Stimulated activated CD4-positive, alpha-beta T cell treated with anti-CD3 and anti-CD28 coated beads, Interleukin-1b, Interleukin-23, amount 100 ng/mL, for 1 hour (primary cell): ENCODE measurements at places on chromosomes 13 and 19.

- DNase-seq: no peak
Observed at GRCh38 chr13:112928972-112929782, 39.8 kb upstream of the MCF2L start.

GRCh38 chr19:5627395-5627904 is 4.6 kb downstream of the SAFB start:
- DNase-seq: no peak

DNA sequence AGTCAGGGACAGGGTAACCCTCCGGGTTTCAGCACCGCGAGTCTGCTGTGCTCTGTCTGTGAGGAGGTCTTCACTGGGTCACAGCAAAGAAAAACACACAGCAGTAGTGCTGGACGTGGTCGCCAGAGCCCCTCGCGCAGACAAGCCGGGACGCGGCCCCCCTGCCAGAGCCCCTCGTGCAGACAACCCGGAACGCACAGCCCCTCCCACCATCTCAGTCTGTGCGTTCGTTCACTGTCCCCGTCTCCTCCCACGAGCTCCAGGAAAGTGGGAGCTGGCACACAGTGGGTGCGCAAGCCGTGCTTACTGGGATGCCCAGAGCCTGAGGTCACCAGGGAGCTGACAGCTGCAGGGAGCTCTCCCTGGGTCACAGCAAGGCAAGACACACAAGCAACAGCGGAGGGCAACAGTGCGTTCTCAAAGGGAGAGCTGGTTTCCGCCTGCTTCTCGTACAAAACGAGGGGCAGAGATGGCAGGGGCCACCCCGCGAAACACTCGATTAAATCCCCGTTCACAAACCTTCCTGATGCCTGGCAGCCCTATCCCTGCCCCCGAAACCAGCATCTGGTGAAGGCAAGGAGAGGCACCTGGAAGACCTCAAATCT is 3.2 kb upstream of the PLPP2 start:
- DNase-seq: no peak

DNA sequence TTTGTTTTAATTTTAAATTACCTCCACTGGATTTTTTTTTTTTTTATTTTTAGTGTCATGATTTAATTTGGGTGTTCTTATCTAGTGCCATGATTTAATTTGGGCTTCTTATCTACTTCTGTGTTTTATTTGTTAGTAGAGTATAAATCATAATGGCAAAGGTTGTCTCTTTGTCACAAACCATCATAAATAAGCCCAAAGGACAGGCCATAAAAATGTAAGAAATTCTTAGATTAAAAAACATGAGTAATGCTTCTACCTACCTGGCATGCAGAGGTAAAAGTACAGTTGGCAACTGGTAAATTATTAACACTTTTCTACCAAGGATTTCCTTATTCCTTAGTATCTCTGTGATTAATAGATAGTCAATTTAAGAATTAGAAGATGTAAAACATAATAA is 55.2 kb downstream of the ERCC5 start:
- DNase-seq: no peak

- DNase-seq: no peak
Observed at GRCh38 chr19:19938449-19938848, 37.7 kb downstream of the ZNF93 start.

DNA sequence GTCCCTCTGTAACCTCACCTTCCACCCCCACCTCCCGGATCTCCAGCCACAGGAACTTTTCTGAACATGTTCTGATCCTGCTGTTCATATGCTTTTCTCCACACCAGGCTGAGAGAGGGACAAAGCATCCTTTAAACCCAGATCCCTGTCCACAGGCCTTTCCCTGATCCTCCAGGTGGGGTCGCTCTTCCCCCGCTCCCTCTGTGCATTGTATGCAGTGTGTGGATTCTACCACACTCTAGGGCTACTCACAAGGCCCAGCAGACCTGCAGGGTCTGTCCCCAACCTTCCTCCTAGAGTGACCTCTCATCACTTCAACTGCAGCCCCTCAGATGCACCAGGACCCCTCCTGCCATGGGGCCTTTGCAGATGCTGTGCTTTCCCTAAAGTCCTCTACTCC is 1200.6 kb downstream of the UQCRFS1 start:
- DNase-seq: no peak

- no peak for DNase-seq
Observed at GRCh38 chr13:68160466-68160865, 930.3 kb upstream of the PCDH9 start.

- no peak for DNase-seq
Observed at GRCh38 chr19:45200568-45200967, 22.0 kb downstream of the BLOC1S3 start.

DNA sequence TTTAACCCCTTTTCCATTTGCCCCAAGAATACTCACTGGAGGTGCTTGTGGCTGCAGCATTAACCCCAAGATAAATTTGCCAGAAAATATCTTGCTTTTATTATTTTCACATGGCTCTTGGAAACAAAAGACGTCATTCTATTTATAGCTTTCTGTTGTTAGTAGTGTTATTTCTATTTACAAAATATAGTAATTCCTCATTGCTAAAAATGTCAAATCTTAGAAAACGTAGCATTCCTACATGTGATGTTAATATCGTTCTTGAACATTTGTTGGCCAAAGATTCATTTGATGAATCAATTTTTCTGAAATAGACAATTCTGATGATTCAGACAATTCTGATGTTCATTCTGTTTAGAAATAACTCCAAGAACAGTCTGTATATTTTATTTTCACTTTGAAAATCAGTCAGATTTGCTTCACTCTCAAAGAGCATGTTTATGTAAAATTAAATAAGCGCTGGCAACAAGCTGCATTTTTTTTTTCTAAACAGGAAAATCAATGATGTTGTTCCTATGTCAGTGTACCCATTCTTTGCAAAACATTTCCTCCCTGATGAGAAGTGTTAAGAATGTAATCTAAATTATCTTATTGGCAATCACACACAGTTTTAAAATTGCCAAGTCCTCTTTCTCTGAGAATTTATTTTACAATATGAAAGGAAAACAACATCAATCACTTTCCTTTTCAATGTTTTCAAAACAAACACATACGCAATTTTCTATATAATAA is 334.0 kb downstream of the KCTD12 start:
- no peak for DNase-seq

- DNase-seq: no peak
Observed at GRCh38 chr13:73286942-73287620, 228.3 kb downstream of the KLF5 start.

DNA sequence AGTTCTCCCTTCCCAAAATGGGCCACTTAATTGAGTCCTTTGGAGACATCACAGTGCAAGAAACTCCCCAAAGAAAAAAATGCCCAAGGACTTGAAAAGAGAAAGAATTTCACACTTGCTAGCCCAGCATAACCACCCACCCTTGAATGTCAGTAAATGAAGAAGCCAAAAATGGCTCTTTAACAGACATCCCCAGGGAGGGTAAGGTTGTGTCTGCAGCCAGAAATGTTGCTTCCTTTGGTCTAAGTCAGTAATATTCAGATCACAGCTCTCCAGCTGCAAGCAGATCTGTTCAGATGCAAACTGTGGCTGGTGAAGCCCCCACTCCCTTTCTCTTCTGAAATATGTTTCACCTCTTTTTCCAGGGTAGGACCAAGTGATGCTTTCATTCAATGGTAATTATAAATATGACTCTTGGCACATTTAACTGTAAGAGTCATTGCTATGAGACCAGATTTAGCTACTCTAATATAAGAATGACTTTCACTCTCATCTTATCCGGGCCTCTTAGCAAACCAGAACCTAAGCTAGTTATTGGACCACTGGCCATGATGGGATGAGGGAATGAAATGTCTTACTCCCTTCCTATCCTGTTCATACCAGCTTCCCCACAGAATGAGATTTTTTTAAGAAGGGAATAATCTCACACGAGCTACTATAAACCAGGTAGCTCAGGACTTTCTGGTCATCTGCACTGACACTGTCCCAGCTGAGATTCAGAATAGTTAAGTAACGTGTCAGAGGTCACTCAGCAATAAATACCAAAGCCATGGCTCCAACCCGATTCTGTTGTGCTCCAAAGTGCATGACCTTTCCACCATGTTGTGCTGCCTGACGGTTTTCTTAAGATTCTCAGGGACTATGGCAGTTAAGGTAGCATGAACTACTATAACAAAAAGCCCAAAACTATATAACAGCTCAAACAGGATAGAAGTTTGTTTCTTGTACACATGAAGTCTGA is 234.1 kb downstream of the FOXO1 start:
- no peak for DNase-seq

DNA sequence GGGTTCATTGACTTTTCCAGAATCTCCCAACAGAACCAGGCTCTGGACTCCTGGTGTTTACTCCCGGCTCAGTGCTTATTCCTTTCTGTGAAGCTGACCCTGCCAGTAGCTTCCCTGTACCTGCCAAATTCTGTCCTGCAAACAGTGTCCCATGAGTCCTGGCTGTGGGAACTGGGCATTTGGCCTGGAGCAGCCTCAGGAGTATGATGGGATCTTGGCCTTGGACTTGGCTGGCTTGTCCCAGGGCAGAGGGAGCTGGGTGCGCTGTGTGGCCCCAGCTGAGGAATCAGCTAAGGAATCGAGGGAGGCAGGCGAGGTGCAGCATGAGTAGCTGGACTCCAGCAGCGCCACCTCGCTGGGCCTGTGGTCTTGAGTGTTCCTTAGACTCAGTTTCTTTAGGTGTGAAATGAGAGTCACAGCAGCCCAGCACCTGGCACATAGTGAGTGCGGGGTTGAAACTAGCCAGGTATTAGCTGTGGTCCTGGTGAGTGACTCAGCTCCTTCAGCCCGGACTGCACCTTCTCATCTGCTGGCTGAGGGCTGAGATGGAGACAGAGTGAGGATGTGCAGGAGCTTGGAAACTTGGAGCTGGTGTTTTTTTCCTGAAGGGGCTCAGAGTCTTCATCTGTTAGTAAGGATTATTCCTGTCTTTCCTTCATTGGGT is 10.4 kb downstream of the CLASRP start:
- DNase-seq: no peak

DNA sequence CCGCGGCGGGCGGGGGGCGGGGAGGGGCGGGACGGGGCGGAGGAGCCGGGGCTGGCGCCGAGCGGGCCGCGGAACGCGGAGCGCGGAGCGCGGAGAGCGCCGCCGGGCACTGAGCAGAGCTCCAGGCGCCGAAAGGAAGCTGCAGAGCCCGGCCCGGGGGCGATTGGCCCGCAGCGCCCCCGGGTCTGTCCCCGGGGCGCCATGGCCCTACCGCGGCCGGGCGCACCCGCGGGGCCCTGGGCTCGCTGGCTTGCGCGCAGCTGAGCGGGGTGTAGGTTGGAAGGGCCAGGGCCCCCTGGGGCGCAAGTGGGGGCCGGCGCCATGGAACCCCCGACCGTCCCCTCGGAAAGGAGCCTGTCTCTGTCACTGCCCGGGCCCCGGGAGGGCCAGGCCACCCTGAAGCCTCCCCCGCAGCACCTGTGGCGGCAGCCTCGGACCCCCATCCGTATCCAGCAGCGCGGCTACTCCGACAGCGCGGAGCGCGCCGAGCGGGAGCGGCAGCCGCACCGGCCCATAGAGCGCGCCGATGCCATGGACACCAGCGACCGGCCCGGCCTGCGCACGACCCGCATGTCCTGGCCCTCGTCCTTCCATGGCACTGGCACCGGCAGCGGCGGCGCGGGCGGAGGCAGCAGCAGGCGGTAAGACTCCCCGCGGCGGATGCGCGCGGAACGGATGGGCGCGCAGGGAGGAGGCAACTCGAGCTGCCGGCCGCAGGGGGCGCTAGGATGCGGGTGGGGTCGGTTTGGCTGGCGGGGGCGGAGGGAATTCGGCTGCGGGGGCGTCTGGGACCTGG is at the start of gene PDE4A:
Gene PDE4A (plus strand): TSS at position 95 of the 796 bp plus-strand sequence. CDS start 227 bp downstream, at position 322.
- DNase-seq: no peak

DNA sequence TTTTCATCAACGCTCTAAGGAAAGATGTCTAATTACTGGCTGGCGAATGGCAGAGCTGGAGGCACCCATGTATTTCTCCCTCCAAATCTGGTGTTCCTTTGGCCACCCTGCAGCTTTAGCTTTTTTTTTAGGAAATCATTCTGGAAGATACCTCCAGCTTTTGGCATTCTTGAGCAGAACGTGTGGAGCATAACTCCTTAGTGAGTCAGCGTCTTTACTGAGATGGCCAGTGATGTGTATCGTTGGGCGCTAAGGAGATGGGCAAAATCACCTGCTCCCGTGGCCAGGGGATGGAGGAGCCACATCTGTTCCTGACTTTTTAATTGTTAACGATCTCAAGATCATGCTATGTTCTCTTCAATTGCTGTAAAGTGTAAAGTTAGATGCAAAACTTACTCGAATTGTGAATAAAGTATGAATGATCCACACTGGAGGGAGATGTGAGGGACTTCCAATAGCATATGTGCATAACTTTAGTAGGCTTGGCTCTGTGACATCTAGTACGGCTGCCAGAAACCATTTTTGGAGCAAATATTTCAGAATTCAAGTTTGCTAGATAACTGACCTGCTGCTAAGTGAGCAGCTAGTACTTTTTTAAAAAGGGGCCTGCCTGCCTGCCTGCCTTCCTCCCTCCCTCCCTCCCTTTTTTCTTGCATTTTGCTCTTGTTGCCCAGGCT is 24.4 kb upstream of the C1QTNF9 start:
- DNase-seq: no peak

DNA sequence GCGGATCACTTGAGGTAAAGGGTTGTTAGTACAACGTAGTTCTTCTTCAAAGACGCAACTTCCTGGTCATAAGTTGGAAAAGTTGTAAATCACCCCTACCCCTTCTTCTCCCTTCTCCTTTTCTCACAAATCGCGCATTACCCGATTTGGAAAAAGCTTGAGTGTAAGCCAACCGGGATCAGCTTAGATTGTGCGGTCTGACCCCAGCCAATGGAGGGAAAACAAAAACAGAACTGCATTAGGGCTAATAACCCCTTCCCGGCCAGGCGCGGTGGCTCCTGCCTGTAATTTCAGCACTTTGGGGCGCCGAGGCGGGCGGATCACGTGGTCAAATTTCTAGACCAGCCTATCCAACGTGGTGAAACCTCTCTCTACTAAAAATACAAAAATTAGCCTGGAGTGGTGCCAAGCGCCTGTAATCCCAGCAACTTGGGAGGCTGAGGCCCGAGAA is 806 bp downstream of the ZNF90 start:
- DNase-seq: no peak

DNA sequence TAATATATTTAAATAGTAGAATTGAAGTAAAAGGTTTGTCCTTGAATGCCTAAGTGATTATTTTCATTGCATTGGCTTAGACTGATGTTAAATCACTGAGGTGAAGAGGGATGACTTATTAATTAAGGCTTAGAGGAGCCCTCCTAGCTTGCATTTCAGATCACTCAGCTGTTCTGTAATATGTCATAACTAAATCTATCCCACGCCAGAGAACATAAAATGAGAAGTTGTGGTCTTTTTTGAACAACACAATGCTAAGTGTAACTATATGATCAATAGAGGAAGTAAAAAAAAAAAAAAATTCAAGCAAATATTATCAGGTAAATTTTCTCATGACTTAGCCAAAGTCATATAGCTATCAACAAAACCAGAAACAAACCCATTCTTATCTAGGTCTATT is 752.2 kb downstream of the GPC5 start:
- no peak for DNase-seq
